Sigmoid colon (tissue), 7 donors: ENCODE measurements at places on chromosomes 11 and 22. TPM values are rescaled to one million over a fixed set of nuclear protein-coding genes. Genes with fewer than 3 reads are reported as not detected.

The H19 gene
- 9.9 TPM for polyA plus RNA-seq

The TRPC6 gene
- polyA plus RNA-seq: 0.55 TPM

The MMP12 gene
- 31.6 TPM for polyA plus RNA-seq

The ASCC2 gene
- polyA plus RNA-seq: 51.0 TPM

The CHST1 gene
- polyA plus RNA-seq: 0.60 TPM

The DCDC1 gene
- polyA plus RNA-seq: not detected

The FAM181B gene
- polyA plus RNA-seq: 0.34 TPM
